HCEC 1CT (cell line): ENCODE measurements at places on chromosomes 6 and 20.
A peak's percentile ranks its signal among the peaks of the same experiment; 100 is the strongest.

DNA sequence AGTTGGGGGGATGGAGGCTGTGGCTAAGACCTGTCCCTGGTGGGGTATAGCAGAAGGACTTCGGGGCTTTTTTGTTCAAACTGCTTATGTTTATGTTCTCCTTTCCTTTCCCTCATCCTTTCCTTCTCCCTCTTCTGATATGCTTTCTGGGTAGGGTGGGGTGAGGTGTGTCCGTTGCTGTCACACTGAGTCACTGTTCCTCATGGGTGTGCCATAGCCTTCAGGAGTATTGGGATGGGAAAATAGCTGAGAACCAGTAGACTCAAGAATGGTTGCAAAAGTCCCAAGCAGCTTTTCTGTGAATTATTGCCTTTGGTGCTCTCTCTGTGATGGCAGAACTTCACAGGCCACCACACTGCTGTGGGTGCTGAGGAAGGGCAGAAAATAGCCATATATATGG is 39.6 kb downstream of the TPD52L1 start:
- DNase-seq = no peak

DNA sequence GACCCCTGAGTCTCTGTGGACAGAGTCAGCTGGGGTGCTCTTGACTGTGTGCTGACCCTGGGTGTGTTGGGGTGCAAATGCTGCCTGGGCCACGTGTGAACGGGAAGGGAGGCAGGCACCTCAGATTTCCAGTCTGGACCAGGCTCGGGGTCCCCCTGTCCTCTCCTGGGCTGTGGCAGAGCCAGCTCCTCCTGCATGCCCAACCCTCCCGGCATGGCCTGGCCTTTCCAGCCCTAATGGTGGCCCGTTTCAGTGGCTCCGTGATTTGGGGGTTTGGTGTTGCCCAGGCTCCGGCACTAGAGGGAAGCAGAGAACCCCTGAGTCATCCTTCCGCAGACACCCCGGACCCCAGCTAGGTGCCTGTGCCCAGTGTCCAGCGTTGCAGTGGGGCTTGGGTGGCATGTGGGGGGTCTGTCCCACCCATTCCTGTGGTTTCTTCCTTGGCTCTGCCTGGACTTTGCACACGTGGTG is 9.1 kb downstream of the RBM38 start:
- no peak for DNase-seq

DNA sequence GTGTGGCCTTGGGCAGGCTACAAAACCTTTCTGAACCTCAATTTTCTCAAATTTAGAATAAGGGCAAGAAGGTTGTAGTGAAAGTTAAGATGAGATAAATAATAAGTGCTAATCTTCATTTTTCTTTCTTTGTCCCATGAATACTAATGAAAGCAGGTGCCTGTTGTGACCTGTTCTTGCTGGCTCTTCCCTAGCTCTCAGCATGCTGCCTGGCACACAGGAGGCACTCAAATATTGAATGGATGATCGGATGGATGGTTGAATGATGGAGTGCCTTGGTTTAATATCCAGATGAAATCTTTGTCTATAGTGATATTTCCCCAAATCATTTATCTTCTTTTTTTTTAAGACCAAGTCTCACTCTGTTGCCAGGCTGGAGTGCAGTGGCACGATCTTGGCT is 15.0 kb downstream of the PBOV1 start:
- DNase-seq = no peak

DNA sequence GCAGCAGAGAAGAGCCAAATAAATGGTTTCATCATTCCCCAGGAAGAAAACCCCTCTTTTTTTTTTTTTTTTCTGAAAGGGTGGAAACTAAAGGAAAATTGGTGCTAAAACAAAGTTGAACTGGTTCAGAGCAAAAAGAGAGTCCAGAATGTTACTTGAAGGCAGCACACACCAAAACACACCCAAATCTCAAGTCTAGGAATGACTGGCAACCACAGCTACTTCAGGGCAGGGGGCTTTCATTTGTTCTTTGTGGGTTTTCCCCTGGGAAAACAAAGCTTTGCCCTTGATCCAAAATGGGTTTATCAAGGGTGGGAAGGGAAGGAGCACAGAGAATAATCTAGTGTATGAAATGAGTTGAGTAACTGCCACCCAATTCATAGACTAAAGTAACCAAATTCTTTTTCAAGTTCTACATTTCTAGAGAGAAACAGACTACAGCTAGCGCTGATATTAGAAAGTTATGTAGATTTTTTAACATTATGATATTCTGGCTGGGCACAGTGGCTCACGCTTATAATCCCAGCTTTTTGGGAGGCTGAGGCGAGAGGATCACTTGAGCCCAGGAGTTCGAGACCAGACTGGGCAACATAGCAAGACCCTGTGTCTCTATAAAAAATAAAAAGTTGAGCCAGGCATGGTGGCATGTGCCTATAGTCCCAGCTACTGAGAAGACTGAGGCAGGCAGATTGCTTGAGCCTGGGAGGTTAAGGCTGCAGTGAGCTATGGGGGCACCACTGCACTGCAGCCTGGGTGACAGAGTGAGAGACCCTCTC is 119.8 kb downstream of the NFATC2 start:
- no peak for DNase-seq

DNA sequence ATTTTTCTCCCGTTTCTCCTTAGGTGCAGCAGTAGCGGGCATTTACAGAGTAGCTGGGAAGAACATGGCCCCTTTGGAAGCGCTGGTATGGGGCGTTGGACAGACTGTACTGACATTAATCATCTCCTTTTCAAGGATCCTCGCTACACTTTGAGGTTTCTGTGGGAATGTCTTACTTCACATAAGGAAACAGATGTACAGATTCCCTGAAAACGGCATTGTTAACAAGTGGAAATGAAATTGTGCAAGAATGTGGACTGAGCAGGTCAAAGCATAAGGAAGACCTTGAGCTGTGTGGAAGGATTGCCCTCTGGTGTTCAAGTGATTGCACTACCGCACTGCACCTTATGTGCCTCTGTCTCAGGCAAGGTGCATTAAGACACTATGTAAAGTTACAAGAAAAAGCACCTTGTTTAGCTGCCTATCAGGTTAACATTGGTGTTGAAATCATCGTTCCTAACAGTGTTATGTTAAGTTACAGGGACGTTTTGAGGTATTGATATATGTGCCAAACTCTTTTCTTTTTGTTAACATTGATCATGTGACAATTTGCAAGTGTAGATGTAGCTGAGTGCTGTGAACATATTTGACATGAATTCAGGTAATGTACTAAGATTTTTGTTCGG is 38.0 kb downstream of the TMEM170B start:
- DNase-seq = peak; percentile 84

DNA sequence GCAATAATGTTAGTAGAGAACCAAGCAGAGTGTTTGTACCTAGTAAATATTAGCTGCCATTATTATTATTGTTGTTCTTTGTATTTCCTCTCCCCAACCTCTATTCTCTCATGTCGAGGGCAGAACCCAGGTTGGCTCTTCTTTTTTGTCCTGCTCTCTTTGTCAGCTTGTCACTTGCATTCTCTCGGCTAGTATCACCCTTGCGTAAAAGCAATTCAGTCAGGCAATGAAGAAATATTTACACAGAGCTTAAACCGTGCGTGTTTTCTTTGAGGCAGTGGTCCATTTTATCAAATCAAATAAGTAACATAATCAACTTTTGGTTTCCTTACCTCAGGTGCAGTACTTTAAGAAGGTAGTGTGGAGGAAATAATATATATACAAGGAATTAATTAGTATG is 83.9 kb downstream of the TULP4 start:
- no peak for DNase-seq

GRCh38 chr6:155818698-155819097 is 363.1 kb upstream of the NOX3 start:
- DNase-seq = no peak

- DNase-seq = peak; percentile 79
These were observed at the start of gene TFEB for GRCh38 chr6:41735427-41736185. TFEB (minus strand) TSS chr6:41735608; CDS start chr6:41691213, 44,395 bp downstream.

GRCh38 chr6:118288355-118289124 is 259.6 kb upstream of the PLN start:
- DNase-seq = peak; percentile 15

GRCh38 chr6:49151461-49151860 is 311.6 kb downstream of the MMUT start:
- DNase-seq = peak; percentile 74

GRCh38 chr20:11111191-11111590 is 437.4 kb upstream of the JAG1 start:
- no peak for DNase-seq

DNA sequence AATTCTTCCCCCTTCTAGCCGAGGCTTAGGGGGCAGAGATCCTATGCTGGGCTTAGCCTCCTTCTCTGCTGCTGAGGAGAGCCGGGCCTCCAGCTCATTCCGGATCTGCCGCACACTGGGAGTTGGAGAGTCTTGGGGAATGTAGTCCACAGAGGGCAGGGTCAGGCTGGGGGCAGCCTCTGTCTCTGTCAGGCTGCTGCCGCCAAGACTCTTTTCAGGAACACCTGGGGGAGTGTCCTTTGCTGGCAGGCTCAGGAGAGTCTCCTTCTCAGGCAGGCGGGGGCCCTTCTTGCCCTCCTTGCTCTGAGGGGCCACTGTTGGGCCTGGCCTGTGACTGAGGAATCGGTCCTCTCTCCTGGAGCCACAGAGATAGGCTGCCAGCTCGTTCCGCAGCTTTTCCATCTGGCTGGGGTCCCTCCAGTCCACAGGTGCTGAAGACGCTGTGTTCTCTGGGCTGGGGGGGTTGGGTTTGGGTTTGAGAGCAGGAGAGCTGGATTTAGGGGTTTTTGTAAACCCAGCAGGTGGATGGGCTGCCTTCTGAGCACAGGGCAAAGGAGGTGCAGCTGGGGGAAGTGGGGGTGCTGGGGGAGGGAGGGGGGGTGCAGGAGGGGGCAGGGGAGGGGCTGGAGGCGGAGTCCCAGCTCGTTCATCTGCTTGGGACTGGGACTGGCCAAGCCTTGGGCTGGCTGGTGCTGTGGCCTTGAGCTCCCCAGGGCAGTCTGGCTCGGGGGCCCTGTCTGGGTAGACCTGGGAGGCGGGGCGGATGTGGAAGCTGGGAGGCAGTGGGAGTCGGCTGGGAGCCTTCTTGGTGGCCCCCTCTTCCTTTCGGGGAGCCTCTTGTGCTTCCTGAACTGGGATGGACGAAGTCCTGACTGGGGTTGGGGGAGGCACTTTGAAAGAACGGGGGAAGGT is 36.1 kb downstream of the C6orf132 start:
- DNase-seq = no peak

- peak; percentile 98 for DNase-seq
These were observed 102.0 kb downstream of the OR2B2 start for GRCh38 chr6:27809939-27810767.

GRCh38 chr6:170135821-170136471 is 154.9 kb downstream of the DLL1 start:
- no peak for DNase-seq

GRCh38 chr6:7165890-7166267 is 58.1 kb downstream of the RREB1 start:
- no peak for DNase-seq

DNA sequence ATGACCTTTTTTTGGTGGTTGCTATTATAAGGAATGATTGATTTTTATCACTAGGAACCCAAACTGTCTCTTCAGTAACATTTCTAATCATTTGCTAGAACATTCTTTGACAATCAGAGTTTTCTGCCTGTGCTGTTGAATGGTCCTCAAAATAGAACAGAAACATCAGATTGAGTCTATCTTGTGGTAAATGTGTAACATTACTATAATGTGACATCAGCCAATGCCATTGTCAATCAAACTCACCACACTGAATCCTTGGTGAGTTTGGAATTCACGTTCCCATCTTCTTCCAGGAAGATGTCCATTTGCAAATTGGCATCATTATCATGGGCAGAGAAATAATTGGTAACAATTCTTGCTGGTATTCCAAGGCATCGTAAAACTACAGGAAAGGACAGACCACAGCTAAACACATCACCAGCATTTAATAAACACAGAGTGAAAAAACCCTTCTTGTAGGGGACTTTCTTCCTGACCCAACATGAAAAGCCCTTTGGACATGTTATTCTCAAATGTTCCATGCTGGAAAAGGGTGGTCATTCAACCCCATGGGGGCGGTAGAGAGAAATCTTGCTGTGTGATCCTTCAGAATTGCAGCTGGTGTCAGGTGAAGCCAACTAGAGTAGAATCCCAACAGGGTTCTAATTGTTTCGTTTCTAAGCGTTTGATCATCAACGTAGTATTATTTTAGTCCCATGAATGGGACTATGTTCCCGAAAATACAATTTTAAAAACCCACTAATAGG is 98.5 kb downstream of the F13A1 start:
- no peak for DNase-seq

- DNase-seq = no peak
These were observed 89.9 kb downstream of the CARMIL1 start for GRCh38 chr6:25369036-25369432.

- DNase-seq = peak; percentile 74
These were observed 47.6 kb upstream of the SIM1 start for GRCh38 chr6:100512203-100512862.

DNA sequence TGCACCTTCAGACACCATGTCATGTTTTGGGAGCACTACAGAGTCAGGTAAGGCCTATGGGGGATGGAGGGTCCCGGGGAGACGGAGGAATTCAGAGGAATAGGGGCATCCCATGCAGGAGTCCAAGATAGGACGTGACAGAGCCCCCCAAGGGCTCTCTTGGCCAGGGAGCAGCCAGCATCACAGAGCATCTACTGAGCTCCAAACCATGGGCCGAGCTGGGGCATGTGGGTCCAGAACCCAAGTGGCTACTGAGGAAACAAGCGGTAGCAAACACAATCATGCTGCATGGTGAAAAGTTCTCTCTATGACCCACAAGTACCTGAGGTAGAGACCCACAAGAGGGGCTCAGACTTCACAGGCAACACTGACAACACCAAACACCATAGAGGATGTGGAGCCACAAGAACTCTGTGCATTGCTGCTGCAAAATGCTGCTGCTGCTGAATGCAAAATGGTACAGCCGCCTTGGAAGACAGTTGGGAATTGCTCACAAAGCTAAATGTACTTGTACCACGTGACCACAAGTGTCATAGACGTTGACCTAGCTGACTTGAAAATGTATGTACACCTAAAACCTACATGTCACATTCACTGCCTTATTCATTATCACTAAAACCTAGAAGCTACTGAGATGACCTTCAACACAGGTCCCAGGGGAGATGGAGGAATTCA is 33.4 kb upstream of the MAS1L start:
- no peak for DNase-seq

GRCh38 chr6:17280552-17281090 is 540 bp upstream of the RBM24 start:
- no peak for DNase-seq

DNA sequence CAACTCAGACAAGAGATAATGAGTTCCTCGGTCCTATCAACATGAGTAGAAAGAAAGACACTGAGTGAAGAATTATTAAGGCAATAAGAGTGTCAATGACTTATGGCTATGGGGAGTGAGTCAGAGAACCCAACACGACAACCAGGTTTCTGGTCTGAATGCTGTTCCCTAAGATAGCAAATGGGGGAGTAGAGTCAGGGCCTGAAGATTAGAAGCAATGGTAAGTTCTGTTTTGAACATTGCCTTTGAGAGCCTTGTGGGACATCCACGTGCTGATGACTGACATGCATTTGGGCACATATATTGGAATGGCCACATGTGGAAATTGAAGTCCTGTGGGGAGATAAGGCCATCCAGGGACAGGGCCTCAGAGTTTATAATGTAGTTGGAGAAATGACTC is 254.4 kb upstream of the TCF21 start:
- DNase-seq = no peak
